ENCODE measurements at places on chromosomes 13 and 19. TPM values are rescaled to one million over a fixed set of nuclear protein-coding genes. Genes with fewer than 3 reads are reported as not detected.

- H3K27ac ChIP-seq: no peak overlapping the region
- peaks cover 9% of the 10 kb centered on the region for H3K4me1 ChIP-seq
- no peak overlapping the region for H3K4me3 ChIP-seq
- peak; percentile 88 for DNase-seq
- no peaks in the 10 kb centered on the region for H3K36me3 ChIP-seq
- peaks cover 1% of the 10 kb centered on the region for H3K27me3 ChIP-seq
Measured at GRCh38 chr13:30616927-30617314, 799 bp upstream of the USPL1 start.

- no peak overlapping the region for H3K27ac ChIP-seq
- H3K4me3 ChIP-seq: no peak overlapping the region
- no peak for DNase-seq
- H3K4me1 ChIP-seq: no peaks in the 10 kb centered on the region
Measured at GRCh38 chr19:11478167-11479089, 2.4 kb downstream of the ELAVL3 start.

WDFY2 gene
- 15.7 TPM for total RNA-seq

GRCh38 chr19:19224852-19225494 lies 13.2 kb downstream of the NCAN start:
- peaks cover 34% of the 10 kb centered on the region for H3K27me3 ChIP-seq
- H3K27ac ChIP-seq: no peak overlapping the region
- no peaks in the 10 kb centered on the region for H3K4me1 ChIP-seq
- peak; percentile 39 for DNase-seq

GRCh38 chr19:3653865-3654513 lies 27.4 kb upstream of the CACTIN start:
- H3K4me3 ChIP-seq: no peak overlapping the region
- no peak for DNase-seq
- 0 out of 2 replicates have a peak overlapping the region, but pooled peaks have one; percentile 21 for H3K27ac ChIP-seq
- peaks cover 14% of the 10 kb centered on the region for H3K4me1 ChIP-seq
- H3K36me3 ChIP-seq: peaks cover 8% of the 10 kb centered on the region

DNA sequence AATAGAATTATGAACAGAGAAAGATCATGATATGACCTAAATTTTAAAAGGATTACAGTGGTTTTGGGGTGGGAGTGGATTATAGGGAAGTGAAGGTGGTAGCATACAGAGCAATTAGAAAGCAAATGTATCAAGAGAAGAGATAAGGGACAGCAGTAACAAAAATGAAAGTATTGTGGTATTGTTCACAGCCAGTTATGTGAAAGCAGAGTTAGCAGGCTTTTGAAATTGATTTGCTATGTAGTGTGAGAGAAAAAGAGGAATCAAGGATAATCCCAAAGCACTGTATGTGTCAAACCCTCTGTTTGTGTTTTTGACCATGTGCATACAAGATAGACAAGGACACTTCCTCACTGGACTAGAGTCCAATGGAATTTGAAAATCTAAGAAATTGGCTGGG lies 1721.4 kb downstream of the PCDH9 start:
- H3K36me3 ChIP-seq: peaks cover 11% of the 10 kb centered on the region
- H3K27ac ChIP-seq: 0 out of 2 replicates have a peak overlapping the region, but pooled peaks have one; percentile 0
- peaks cover 24% of the 10 kb centered on the region for H3K4me1 ChIP-seq
- DNase-seq: no peak

DNA sequence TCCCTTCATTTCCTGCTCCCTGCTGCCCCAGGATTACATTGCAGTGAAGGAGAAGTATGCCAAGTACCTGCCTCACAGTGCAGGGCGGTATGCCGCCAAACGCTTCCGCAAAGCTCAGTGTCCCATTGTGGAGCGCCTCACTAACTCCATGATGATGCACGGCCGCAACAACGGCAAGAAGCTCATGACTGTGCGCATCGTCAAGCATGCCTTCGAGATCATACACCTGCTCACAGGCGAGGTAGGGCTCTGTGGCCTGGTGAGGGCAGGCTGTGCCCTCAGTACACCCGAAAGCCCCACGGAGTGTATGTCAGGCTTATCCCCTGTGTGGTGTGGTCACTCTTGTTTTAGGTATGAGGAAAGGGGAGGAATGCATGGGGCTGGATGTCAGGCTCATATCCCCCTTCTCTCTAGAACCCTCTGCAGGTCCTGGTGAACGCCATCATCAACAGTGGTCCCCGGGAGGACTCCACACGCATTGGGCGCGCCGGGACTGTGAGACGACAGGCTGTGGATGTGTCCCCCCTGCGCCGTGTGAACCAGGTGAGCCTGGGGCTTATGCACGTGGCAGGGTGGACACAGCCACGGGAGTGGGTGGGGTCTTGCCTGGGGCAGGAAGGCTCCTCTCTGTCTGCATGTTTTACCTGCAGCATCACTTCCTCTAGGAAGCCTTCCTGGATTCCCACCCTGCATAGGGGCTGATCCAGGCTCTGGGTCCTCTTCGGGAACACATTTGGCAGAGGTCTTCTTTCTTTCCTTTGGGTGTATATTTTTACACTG lies 2.3 kb upstream of the RNF225 start:
- no peak overlapping the region for H3K4me3 ChIP-seq
- H3K4me1 ChIP-seq: peaks cover 22% of the 10 kb centered on the region
- peak overlapping the region; percentile 31 for H3K27ac ChIP-seq

DNA sequence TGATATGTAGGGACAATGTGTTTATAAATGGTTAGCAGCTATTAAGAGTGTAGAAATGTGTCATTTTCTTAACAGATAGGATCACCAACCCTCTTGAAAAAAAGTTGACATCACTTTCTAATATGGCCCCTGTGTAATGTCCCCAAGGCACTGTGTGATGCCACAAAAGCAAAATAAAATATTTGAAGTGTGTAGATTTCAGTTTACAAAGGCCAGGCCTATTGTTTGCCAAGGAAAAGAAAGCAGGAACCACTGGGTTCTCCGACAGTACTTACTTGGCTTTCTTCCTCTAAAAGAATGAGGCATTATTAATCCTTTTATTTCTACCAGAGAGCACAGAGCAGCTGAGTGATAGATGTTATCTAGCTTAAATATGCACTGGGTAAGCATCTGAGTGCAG lies 10.5 kb upstream of the GJA3 start:
- peaks cover 12% of the 10 kb centered on the region for H3K4me1 ChIP-seq
- H3K27ac ChIP-seq: no peak overlapping the region
- H3K4me3 ChIP-seq: no peak overlapping the region
- DNase-seq: no peak
